ENCODE measurements at places on chromosomes 7 and 10.

DNA sequence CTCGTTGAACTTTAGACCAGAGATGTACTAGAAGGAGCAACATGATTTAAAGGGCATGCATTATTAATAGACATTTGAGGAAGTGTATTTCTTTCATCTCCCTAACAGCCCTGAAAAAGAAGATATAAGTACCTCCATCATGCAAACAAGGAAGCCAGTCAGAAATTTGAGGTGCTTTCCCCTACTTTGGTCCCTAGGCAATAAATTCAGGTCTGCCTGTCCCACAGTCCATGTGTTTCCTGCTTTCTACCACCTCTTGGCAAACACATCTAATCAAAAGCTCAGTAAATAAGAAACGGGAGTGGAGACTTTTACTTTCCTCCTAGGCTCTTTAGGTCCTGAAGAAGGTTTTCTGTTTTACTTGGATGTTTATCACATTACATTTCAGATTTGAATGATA, 5.2 kb upstream of the SEMA3C start:
- no peak for DNase-seq

GRCh38 chr7:141685285-141686023, 16.5 kb downstream of the DENND11 start:
- DNase-seq = no peak

- DNase-seq = no peak
Measured at GRCh38 chr10:115674496-115674895, 581.3 kb downstream of the ATRNL1 start.

GRCh38 chr7:99209781-99210180, 1.9 kb upstream of the KPNA7 start:
- no peak for DNase-seq

DNA sequence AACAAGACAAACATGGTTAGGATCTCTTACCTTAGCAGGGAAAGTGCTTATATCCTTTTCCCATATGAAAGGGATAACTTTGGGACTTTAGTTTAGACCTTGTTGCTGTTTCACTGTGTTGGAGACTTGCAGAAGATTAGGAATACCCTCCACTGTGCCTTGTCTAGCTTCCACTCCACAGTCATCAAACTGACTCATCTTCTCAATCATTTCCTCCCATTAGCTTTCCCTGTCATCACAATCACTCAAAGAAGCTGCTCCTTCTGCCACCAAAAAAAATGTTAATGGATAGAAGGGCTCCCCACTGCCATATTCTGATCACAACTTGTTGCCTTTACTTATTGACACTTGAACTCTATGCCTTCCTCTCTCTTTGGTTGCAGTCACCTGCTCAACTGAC, 16.8 kb downstream of the GNG11 start:
- no peak for DNase-seq

DNA sequence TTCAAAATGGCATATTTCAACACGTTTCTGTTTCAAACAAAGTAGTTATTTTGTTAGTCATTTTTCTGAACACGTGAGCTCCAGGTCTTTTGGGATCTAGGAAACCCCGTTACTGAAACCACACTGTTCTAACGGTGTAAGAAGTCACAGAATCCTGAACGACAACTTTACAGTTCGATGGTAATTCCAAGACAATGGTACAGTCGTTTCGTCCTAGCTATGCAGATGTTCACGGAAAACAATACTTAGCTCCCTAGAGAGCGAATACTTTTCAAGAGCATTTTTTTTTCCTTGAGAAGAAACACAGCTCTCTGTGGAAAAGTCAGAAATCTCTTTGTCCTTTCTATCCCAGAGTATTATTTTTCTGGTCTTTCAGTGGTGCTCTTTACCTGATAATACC, 254.1 kb downstream of the ADARB2 start:
- no peak for DNase-seq

All from right kidney (tissue), 9 donors.